ENCODE measurements at places on chromosomes 4 and X. TPM values are rescaled to one million over a fixed set of nuclear protein-coding genes. Genes with fewer than 3 reads are reported as not detected.
A peak's percentile ranks its signal among the peaks of the same experiment; 100 is the strongest.

Gene AMTN
- total RNA-seq = not detected

Gene DGKQ
- total RNA-seq = 15.2 TPM

Gene MOB1B
- total RNA-seq = 22.4 TPM

Gene RAB9A
- total RNA-seq = 9.4 TPM

Gene VEGFD
- not detected for total RNA-seq

Gene MORF4L2
- total RNA-seq = 223 TPM

Gene KLB
- total RNA-seq = not detected

Gene FGF13
- not detected for total RNA-seq

Gene PAGE2
- total RNA-seq = not detected

Gene SUPT20HL2
- not detected for total RNA-seq

DNA sequence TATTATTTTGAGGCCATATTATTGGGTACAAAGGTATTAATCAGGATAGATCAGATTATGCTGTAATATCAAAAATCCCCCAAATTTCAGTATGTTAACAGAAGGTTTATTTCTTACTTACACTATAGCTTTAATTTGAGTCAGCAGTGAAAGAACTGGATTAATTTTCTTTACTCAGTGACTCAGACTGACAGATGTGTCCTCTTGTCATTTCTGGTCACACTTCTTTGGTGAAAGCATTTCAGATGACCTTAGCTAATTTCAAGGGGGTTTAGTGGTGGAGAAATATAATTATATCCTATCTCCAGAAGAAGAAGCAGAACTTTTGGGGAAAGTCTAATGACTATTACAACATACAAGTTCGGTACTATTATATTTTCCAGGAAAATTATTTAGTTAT, 12.4 kb downstream of the DDIT4L start:
- no peak for DNase-seq

DNA sequence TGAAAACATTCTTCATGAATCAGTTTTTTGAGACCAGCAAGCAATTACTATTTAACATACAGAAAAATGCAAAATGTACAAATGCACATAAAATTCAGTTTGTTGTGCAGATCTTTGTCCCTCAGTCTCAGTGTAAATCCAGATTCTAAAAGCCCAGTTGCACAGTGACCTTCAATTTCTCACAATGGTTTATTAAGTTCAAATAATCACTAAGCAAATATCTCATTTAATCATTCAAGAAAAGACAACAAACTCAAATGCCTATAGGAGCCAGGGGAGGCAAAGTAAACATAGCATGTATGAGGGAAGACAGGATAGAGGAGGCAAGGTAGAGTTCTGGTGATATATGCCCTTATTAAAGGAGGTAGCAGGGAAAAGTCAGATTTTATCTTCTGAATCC, 82.8 kb downstream of the PPP3CA start:
- no peak for DNase-seq

GRCh38 chrX:15838017-15838416, 16.6 kb downstream of the AP1S2 start:
- DNase-seq = peak; percentile 28

GRCh38 chr4:1640190-1640589, 43.9 kb downstream of the FAM53A start:
- DNase-seq = no peak

DNA sequence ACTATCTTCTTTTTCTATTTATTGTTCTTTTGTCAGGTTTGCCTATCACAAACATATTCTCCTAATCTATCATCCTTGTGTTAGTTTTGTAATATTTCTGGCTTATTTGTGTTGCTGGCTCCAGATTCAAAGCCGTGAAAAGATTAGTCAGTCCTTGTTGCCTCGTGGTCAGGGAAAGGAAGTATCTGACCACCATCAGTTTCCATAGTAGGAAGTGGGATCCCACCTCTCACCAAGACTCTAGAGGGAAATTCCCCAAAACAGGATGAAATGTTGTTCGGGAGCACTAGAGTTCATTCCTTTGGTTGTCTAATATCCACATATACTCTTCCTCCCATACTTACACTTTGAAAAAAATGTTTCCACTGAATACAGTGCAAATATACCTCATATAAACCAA, 131.0 kb upstream of the HUWE1 start:
- DNase-seq = no peak

- no peak for DNase-seq
These were observed 152.0 kb upstream of the STX18 start for GRCh38 chr4:4693755-4694295.

DNA sequence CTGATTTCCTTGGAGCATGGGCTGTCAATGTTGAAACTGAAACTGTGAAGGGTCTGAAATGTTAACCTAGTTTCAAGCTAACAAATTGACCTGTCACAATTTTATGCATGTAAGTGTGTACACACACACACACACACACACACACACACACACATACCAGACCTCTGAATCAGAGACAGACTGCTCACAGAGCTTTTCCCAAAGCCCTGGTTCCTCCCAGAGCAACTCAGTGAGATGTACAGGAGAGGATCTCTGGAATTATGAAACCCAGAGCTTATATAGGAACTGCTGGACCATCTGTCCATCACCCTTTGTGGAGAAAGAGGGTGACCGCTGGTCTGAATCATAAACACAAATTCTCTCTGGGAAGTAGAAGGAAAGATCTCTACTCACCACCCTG, 228.1 kb upstream of the PRPS2 start:
- DNase-seq = no peak

DNA sequence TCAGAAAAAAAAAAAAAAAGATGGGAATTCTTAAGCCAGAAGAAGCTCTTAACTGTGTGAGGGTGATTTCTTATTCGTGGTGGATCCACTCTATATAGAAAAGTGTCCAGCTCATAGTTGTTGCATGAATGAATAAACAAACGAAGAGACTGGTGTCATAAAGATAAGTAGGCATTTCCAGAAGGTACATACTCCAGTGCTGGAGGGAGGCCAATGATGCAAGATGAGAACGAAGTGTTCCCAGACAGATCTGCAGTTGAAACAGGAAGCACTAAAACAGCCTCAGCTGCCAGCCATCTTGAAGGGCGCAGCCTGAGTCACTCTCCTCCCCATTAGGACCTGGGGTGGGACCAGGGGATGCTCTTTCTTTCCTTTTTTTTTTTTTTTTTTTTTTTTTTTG, 47.4 kb upstream of the HOPX start:
- no peak for DNase-seq

DNA sequence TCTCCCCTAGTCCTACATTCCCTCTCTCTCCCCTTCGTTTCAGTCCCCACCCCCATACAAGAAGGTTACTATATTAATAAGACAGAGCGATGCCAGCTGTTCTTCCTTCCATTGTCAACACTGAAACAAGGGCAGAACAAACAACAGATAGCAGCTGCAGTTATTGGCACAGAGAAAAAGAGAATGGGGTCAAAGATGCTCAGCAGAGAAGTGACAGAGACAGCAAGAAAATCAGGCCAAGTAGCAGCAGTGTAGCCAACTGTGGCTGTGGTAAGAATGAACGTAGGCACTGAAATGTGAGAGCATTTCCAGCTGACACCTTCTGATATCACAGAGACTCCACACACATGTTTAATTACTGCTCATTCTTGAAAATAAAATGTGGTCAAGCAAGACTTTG, 641.8 kb downstream of the FSTL5 start:
- no peak for DNase-seq

DNA sequence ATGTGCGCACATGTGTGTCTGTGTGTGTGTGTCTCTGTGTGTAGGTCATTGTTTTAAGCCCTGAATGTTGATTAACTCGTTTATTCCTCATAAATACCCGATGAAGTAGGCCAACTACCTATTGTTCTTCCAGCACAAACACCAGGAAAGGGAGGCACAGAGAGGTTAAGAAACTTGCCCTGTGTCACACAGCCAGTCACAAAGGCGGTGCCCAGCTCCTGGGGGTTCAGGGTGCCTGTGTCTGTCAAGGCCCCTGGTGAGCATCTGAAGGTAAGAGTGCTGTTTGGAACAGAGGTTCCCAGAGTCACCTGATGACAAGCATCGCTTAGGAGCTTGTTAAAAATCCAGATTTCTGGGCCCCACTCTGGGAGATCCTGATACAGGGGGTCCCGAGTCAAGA, 18.0 kb upstream of the SH3TC1 start:
- no peak for DNase-seq

- no peak for DNase-seq
These were observed 475.7 kb upstream of the SLIT2 start for GRCh38 chr4:19776021-19776459.

- no peak for DNase-seq
These were observed 51.9 kb upstream of the DHRSX start for GRCh38 chrX:2552621-2553201.

DNA sequence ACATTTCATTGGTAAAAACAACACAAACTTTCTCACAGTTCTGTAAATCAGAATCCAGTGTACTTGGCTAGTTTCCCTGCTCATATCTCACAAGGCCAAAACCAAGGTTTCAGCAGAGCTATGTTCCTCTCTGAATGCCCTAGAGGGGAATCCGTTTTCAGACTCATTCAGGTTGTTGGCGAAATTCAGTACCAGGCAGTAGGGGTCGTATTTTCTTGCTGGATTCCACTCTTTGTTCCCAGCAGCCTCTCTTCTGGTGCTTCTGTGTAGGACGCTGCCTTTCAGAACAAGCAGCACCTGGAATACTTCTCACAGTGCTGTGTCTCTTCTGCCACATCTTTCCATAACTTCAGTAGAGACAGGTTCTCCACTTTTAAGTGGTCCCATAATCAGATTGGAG, 351.9 kb downstream of the PCDH18 start:
- DNase-seq = no peak

DNA sequence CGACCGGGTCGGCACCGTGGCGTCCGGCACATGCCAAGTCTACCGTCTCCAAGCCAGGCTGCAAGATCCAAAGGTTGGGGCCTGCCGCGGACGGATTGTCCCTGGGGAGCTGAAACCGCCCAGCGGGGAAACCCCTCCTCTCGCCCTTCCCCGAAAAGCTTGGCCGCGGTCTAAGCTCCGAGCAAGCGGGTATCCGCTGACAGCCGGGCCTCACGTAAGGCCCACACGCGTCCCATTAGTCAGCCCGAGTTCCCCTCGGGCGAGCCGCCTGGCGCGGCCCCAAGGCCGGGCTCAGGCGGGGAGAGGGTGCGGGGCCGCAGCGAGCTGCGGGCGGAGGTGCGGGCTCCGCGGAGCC, 6.8 kb upstream of the BCOR start:
- peak; percentile 66 for DNase-seq

GRCh38 chrX:22889819-22890218, 109.9 kb upstream of the DDX53 start:
- DNase-seq = no peak

- peak; percentile 77 for DNase-seq
These were observed 58.5 kb upstream of the CLCN4 start for GRCh38 chrX:10098270-10098713.

DNA sequence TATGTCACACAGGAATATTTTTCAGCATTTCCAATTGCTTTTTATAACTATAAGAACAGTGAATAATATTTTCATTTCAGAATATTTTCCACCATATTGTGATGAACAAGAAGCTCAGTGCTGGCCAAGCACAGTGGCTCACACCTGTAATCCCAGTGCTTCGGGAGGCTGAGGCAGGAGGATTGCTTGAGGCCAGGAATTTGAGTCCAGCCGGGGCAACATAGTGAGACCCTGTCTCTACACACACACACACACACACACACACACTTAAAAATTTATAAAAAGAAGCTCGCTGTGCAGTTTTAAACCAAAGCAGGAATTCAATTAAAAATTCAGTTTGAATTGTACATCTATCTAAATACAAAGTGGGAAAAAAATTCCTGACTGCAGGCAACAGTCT, 3.2 kb downstream of the ZFYVE28 start:
- DNase-seq = no peak
